ENCODE measurements at places on chromosomes 16 and 17. TPM values are rescaled to one million over a fixed set of nuclear protein-coding genes. Genes with fewer than 3 reads are reported as not detected.

- H3K36me3 ChIP-seq, result no peaks in the 10 kb centered on the region
- peak; percentile 81 for DNase-seq
- no peak overlapping the region for H3K4me3 ChIP-seq
- peaks cover 43% of the 10 kb centered on the region for H3K4me1 ChIP-seq
- H3K27ac ChIP-seq, result 0 out of 2 replicates have a peak overlapping the region, but pooled peaks have one; percentile 2
Measured at GRCh38 chr16:75267631-75268264, 16.3 kb upstream of the BCAR1 start.

DNA sequence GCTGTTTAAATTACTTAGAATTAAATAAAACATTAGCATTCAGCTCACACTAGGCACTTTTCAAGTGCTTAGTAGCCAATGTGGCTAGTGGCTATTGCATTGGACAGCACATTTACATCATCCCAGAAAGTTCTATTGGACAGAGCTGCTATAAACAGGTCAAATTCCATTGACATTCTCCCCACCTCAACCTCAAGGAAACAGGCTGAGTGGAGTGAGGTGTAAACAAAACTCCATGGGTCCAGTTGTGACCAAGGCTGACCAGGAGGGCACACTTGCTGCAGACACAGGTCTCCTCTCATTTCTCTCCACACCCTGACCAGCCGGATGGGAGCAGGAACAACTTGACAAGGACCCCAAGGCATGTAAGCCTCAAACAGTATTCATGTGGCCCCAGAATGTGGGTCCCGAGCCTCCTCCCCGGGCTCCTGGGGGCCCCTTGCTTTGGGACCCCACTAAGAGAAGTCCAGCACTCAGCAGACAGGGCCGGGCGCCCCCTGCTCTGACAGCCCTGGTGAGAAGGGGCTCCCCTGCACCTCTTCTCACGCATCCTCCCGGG lies 488 bp downstream of the C17orf113 start:
- H3K4me1 ChIP-seq, result 0 out of 2 replicates have a peak, but pooled peaks cover 3% of the 10 kb centered on the region
- no peak for DNase-seq
- no peak overlapping the region for H3K27ac ChIP-seq

Gene C1QL1
- 1.3 TPM for total RNA-seq

- no peak overlapping the region for H3K4me3 ChIP-seq
- 0 out of 2 replicates have a peak, but pooled peaks cover 4% of the 10 kb centered on the region for H3K36me3 ChIP-seq
- no peaks in the 10 kb centered on the region for H3K27me3 ChIP-seq
- peak; percentile 61 for DNase-seq
Measured at GRCh38 chr17:68368387-68368786, 77.1 kb downstream of the ARSG start.

Gene LRRC37B
- total RNA-seq, result 15.8 TPM

Gene ZNF232
- 10.3 TPM for total RNA-seq

DNA sequence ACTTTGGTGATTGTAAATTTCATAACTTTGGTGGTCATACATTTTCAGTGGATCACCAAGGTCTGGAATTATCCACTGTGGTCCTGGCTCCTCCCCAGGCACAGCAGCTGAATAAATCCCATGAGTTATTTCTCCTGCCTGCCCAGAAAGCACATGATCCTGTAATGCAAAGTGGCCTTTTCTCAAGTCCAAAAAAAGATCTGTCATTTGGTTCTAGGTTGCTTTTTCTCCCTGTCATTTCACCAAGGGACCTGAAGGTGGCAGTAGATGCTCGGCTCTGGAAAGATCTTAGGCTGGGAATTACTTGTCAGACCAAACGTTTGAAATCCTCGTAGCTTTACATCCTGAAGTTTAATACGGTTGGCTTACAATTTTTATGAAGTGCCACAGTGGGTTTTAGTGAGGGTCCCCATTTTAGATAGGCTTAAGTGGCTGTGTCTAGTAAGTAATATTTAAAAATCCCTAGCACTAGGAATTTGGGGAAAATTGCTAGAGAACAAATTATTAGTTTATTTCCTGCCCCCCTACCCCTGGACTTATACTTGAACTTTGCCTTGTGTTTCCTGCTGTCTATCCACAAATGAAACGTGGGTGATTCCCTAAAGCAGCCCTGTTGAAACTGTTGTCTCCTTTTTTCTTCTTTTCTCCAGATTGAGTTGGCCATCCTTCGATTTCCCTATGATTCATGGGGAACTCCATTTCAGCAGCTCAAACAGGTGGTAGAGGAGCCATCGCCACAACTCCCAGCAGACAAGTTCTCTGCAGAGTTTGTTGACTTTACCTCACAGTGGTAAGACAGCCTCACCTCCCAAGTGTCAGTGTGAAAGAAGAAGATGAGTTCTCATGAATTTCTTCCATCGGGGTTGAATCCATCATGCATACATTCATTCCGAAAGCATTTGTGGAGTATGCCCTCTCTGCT lies 111.7 kb downstream of the MAP2K6 start:
- peak; percentile 28 for DNase-seq
- no peak overlapping the region for H3K4me3 ChIP-seq
- H3K27me3 ChIP-seq, result no peaks in the 10 kb centered on the region
- H3K36me3 ChIP-seq, result no peaks in the 10 kb centered on the region
- H3K4me1 ChIP-seq, result no peaks in the 10 kb centered on the region

- no peaks in the 10 kb centered on the region for H3K27me3 ChIP-seq
- no peak overlapping the region for H3K27ac ChIP-seq
- H3K4me3 ChIP-seq, result no peak overlapping the region
- no peak for DNase-seq
Measured at GRCh38 chr17:13367154-13367553, 234.6 kb downstream of the HS3ST3A1 start.

- DNase-seq, result no peak
- H3K4me1 ChIP-seq, result no peaks in the 10 kb centered on the region
- H3K36me3 ChIP-seq, result no peaks in the 10 kb centered on the region
Measured at GRCh38 chr16:80816356-80816755, 12.0 kb upstream of the CDYL2 start.

DNA sequence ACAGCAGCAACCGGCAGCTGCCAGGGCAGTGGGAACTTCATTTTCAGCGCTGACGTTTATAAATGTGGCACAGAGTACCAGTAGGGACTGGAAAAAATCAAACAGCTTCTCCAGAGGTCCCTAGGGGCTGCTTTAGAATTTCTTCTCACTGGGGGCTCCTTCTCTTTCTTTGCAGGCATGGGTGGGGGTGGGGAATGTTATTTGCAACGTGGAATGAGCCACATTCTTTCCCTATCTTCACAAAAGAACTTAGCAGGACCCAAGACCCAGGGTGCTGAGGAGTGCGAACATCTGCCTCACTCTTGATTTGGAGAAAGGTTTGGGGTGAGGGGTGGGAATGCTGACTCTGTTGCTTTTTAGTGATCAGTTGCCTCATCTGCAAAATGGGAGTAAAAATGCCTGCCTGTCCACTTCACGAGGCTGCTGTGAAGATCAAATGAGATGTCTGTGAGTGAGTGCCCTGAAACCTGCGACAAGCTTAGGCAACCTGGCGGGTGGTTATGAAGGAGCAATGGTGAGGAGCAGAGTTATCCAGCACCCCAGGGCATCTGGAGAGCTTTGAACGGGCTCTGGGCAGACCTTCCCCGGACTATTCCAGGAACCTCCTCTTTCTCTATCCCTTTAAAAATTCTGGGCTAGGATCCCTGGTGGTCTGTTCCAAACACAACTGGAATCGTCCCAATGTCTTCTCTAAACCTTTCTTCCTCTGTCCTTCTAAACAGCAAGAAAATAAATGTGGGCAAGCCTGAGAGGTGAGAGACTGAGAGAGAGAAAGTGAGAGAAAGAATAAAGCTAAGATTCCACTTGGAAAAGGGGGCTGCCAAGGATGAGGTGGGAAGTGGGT lies 10.7 kb upstream of the PIPOX start:
- H3K27me3 ChIP-seq, result peaks cover 100% of the 10 kb centered on the region
- no peak overlapping the region for H3K27ac ChIP-seq
- no peaks in the 10 kb centered on the region for H3K36me3 ChIP-seq
- no peak overlapping the region for H3K4me3 ChIP-seq

- no peak overlapping the region for H3K27ac ChIP-seq
- DNase-seq, result no peak
- H3K36me3 ChIP-seq, result no peaks in the 10 kb centered on the region
- no peak overlapping the region for H3K4me3 ChIP-seq
- no peaks in the 10 kb centered on the region for H3K27me3 ChIP-seq
Measured at GRCh38 chr16:70692130-70692872, 6.4 kb upstream of the MTSS2 start.

- H3K27me3 ChIP-seq, result no peaks in the 10 kb centered on the region
- DNase-seq, result no peak
- no peaks in the 10 kb centered on the region for H3K4me1 ChIP-seq
- no peaks in the 10 kb centered on the region for H3K36me3 ChIP-seq
Measured at GRCh38 chr17:10474536-10474935, 5.2 kb upstream of the MYH4 start.

Gene CES3
- 9.1 TPM for total RNA-seq

- peak; percentile 73 for DNase-seq
- H3K27me3 ChIP-seq, result no peaks in the 10 kb centered on the region
- H3K27ac ChIP-seq, result peak overlapping the region; percentile 23
- H3K4me3 ChIP-seq, result peak overlapping the region; percentile 69
- H3K36me3 ChIP-seq, result no peaks in the 10 kb centered on the region
- H3K4me1 ChIP-seq, result peaks cover 45% of the 10 kb centered on the region
Measured at GRCh38 chr16:642189-643049, 791 bp downstream of the MCRIP2 start.

- H3K36me3 ChIP-seq, result no peaks in the 10 kb centered on the region
- no peaks in the 10 kb centered on the region for H3K4me1 ChIP-seq
- no peaks in the 10 kb centered on the region for H3K27me3 ChIP-seq
- no peak overlapping the region for H3K27ac ChIP-seq
- H3K4me3 ChIP-seq, result no peak overlapping the region
Measured at GRCh38 chr17:13001991-13002615, 15.7 kb downstream of the ELAC2 start.

DNA sequence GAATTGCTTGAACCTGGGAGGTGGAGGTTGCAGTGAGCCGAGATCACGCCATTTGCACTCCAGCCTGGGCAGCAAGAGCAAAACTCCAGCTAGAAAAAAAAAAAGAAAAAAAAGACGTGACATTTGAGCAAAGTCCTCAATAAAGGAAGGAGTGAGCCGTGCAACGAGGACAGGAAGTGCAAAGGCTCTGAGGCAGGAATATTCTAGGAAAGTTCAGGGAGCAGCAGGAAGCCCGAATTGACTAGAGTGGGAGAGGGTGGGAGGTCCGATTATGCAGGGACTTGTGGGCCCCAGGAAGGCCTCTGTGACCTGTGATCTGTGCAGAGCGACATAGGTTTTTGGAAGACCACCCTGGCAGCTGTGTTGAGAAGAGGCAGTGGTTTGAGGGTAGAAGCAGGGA lies 8.6 kb upstream of the LASP1NB start:
- H3K36me3 ChIP-seq, result peaks cover 21% of the 10 kb centered on the region
- H3K27me3 ChIP-seq, result no peaks in the 10 kb centered on the region
- no peak for DNase-seq
- H3K4me3 ChIP-seq, result no peak overlapping the region

- no peak for DNase-seq
- peaks cover 23% of the 10 kb centered on the region for H3K4me1 ChIP-seq
- H3K4me3 ChIP-seq, result no peak overlapping the region
- no peaks in the 10 kb centered on the region for H3K36me3 ChIP-seq
- H3K27ac ChIP-seq, result no peak overlapping the region
Measured at GRCh38 chr17:44601973-44602372, 44.7 kb downstream of the FZD2 start.
